Cardiac septum (tissue), 1 donor: ENCODE measurements at places on chromosomes 5 and 9. TPM values are rescaled to one million over a fixed set of nuclear protein-coding genes. Genes with fewer than 3 reads are reported as not detected.

The MBLAC2 gene
- total RNA-seq = 2.9 TPM

The MAPKAP1 gene
- total RNA-seq = 96.2 TPM

The SPATA31E1 gene
- total RNA-seq = not detected

The AHRR gene
- total RNA-seq = 0.73 TPM

The ADAMTS13 gene
- 3.3 TPM for total RNA-seq

The TAF11L10 gene
- total RNA-seq = not detected

The TMEM171 gene
- not detected for total RNA-seq

The SNX18 gene
- total RNA-seq = 24.2 TPM

The PCDHGB6 gene
- total RNA-seq = 11.9 TPM

The IL17B gene
- not detected for total RNA-seq

The EDIL3 gene
- total RNA-seq = 23.6 TPM

The CNTRL gene
- total RNA-seq = 4.2 TPM

The PCDHA1 gene
- 0.08 TPM for total RNA-seq

The ARID3C gene
- not detected for total RNA-seq

The LHX3 gene
- total RNA-seq = not detected

The N4BP3 gene
- 2.0 TPM for total RNA-seq

The ECM2 gene
- total RNA-seq = 8.0 TPM

The SMIM33 gene
- not detected for total RNA-seq

The LRRC14B gene
- total RNA-seq = 8.5 TPM

The C1QTNF2 gene
- 1.3 TPM for total RNA-seq

The ANKHD1 gene
- total RNA-seq = 73.0 TPM

The IL3 gene
- not detected for total RNA-seq

The NELFB gene
- total RNA-seq = 37.2 TPM

The GLRA1 gene
- not detected for total RNA-seq

The ZCCHC7 gene
- total RNA-seq = 11.3 TPM

The SHOC1 gene
- not detected for total RNA-seq

The TMEM215 gene
- total RNA-seq = not detected

The GZMA gene
- 0.65 TPM for total RNA-seq

The CDX1 gene
- total RNA-seq = 0.16 TPM

The RBM18 gene
- 32.3 TPM for total RNA-seq

The FST gene
- total RNA-seq = 1.9 TPM

The RETREG1 gene
- total RNA-seq = 105 TPM

The RAD1 gene
- total RNA-seq = 23.4 TPM

The LCN6 gene
- 4.5 TPM for total RNA-seq

The SARDH gene
- total RNA-seq = 1.3 TPM

The FAM163B gene
- total RNA-seq = not detected

The HEXB gene
- 90.6 TPM for total RNA-seq

The CWC27 gene
- total RNA-seq = 19.9 TPM

The PTAR1 gene
- total RNA-seq = 27.3 TPM

The TBC1D9B gene
- total RNA-seq = 41.3 TPM

The CACFD1 gene
- total RNA-seq = 15.0 TPM
